ENCODE measurements at places on chromosomes 1 and 21.

- DNase-seq: no peak
These were observed 86.2 kb downstream of the TTC3 start for GRCh38 chr21:37159053-37159776.

- no peak for DNase-seq
These were observed 4.2 kb downstream of the STXBP3 start for GRCh38 chr1:108750476-108751181.

DNA sequence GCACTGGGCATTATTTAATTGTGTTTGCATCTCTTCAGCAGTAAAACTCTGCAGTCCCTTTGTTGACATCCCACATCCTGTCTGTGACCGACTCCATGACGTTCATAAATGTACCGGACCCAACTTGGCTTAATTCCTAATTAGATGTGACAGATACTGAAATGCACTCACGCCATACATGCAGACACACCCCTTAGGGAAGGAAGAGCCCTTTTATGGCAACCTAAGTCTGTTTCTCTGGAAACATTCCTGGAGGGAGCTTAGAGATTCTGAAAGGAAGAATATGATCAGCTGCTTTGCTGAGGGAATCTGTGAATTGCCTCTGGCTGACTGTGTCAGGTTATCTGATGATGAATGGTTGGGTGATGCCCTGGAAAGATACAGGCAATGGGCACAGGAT is 33.4 kb downstream of the ADAMTS5 start:
- DNase-seq: no peak

GRCh38 chr1:182338806-182339370 is 52.7 kb downstream of the GLUL start:
- DNase-seq: no peak

DNA sequence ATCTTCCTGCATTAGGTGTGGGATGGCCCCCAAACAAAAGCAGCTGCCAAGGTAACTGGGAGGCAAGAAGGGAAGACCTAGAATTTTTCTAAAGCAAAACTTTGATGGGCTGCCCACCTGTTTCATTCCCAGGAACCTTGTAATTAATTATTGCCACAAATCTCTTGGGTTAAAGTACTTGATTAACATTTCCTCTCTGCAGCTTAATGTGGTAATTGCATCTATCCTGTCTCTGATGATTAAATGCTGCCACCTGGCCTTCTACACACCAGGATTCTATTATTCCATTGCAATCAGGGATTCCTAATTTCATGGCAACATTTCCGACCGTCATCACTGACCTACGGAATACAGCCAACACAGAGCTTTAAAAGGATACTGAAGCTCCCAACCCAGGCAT is 68.3 kb upstream of the RC3H1 start:
- no peak for DNase-seq

GRCh38 chr1:69252696-69253095 is 315.0 kb upstream of the LRRC7 start:
- DNase-seq: no peak

DNA sequence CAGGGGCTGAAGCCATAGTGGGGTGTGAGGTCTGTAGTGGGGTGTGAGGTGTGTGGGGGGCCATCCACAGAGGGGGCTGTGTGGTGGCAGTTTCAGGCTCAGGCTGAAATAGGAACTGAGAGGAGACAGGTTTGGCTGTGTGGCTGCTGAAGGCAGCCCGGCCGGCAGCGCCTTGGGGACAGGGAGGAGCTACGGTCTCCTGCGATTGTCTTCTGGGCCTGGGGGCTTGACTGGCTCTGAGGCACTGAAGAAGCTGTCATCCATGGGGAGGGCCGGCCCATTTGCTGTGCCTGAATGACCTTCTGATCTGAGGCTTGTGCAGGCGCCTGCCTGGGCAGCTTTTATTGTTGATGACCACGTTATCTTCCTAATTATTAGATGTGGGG is 10.0 kb upstream of the TTC34 start:
- DNase-seq: no peak

DNA sequence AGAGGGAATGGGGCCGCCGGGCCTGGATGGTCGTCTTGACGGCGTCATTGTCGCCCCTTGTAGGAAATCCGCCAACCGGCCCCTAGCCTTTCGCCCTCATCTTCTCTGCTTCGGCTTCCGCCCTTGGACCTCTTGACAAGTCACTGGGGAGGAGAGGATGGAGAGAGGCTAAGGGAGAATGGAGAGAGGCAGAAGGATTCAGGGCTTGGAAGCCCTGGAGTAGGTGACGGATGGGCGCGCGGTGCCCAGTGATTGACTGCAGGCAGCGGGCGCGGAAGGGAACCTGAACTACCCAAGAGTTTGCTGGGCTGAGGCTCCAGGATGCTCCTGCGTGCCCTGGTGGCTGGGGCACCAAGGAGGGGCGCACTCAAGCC is 651 bp downstream of the PDE4B start:
- DNase-seq: no peak

DNA sequence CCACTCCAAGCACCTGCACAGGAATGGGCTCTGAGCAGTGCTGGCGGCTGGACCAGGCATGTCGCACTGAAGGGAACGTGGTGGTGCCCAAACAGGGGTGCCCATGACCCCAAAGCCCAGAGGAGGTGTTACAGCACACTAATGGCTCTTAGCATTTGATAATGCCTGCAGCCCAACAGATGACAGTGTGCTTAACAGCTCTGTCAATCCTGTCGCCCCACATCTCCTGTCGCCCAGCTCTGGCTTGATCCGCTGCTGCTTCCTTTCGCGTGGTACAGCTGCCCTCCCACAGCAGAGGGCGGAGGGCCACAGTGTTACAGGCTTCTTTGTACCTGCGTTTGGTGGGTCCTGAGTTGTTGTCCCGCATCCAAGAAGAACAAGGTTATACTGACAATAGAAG is 32.2 kb upstream of the CR1L start:
- DNase-seq: no peak

- no peak for DNase-seq
These were observed 5.0 kb upstream of the PTPN7 start for GRCh38 chr1:202165267-202165941.

DNA sequence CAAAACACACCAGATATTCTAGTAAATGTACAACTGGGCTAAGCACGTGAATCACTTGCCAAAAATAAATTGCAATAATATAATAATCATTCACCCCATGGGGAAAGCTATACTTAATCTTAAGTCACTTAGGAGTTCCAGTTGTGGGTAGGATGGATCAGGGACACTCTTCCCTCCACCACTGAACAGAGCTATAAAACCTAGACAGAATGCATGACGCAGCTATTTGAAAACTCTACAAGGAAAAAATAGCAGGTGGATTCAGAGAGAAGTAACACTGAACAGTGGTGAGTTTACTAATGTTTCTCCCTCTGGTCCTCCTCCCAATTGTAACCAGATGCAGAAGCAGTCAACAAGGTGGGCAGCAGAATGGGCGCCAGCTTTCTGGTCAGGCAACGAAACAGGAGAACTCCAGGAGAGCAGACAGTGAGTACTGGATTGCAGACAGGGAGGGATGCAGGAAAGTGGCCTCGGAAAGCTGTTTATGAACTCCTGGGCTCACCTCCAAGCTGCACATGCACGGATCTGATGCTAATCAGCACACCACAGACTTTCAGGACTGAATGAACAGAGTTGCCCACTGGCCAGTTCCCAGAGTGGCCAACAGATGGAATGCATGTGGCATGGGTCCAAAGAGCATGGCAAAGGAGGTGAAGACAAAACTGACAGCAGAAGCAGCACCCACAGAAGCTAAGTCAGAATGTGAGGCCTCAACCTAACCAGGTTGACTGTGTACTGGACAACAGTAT is 41.4 kb downstream of the TARBP1 start:
- no peak for DNase-seq

DNA sequence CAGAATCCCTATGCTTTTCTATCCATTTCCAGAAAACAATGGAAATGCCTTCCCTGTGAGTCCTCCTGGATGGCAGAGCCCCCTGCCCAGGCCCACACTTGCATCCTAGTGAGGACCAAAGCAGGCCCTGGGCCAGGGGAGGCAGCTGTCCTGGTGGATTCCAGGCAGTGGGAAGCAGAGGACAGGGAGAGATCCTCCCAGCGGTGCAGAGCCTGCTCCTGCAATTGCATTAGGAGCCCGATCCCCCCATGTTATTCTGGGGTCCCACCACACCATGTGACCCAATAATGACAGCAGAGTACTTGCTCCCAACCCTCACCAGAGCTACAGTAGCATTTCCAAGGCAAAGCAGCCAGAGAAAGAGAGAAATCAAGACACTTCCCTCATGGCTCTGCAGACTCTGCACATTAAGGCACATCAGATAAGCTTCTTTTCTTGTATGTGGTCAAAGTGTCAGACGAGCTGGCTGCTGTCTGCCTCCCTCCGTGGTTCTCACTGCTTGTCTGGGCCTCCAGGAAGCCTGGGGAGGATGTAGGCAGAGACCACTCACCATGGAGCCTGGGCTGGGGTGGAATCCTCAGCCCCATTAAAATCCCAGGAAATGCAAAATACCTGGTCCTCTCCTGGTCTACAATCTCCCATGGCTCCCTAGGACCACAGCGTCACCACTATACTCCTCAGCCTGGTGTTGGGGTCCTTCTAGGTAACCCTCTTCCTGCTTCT is 54.9 kb upstream of the RUNX3 start:
- DNase-seq: no peak

DNA sequence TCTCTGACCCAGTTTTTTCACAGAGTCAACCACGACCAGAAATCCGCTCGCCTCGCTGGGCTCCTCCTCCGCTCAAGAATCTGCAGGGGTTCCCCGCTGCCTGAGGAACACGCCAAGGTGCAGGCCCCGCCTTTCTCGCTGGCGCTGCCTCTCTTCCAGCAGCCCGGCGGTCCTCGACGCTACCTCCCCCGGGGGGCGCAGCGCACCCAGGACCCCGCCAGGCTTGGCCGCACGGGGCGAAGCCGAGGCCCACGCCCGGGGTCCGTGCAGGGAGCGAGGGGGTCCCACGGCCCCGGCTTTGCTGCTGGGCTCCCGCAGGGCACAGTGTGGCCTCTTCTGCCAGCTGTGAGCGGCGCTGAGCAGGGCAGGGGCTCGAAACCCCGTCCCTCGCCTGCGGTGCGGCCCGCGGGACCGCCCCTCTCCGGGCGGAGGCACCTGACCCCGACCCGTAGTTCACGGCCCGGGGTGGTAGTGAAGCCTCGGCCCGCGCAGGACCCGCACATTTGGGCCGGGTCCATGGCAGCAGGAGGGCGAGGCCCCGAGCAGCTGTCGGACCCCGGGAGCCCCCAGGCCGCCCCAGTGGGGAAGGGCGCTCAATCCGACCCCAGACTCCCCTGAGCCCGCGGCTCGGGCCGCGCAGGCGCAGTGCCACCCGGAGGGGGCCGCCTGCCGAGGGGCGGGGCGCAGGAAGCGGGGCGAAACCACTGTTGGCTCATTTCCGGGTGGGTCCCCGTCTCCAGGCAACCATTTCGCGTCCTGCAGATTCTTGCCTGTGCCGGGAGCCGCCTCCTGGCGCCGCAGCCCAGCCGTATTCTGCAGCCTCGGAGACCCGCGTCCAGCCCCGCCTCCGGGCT is 10.0 kb upstream of the MMEL1 start:
- peak; percentile 91 for DNase-seq

GRCh38 chr1:75723989-75724471 is 479 bp upstream of the ACADM start:
- no peak for DNase-seq

- no peak for DNase-seq
These were observed 60.4 kb downstream of the IRF2BP2 start for GRCh38 chr1:234549447-234550021.

- no peak for DNase-seq
These were observed 34.0 kb upstream of the EDN2 start for GRCh38 chr1:41518471-41518870.

DNA sequence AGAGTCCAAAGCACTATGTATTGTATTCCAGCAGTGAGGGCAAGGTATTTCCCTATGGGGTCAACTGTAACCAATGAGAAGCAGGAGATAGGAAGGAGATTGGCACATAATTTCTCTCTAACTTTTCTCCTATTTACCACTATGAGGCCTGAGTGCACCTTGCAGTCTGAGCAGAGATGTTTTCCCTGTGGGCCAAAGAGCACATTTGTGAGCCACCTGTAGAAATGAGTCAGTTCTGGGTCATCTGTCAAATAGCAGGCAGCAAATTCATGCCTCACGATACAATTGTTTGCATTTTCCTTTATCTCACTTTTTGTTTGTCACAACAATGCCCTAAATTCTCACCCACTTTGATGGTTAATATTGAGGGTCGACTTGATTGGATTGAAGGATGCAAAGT is 547.2 kb upstream of the NCAM2 start:
- no peak for DNase-seq

DNA sequence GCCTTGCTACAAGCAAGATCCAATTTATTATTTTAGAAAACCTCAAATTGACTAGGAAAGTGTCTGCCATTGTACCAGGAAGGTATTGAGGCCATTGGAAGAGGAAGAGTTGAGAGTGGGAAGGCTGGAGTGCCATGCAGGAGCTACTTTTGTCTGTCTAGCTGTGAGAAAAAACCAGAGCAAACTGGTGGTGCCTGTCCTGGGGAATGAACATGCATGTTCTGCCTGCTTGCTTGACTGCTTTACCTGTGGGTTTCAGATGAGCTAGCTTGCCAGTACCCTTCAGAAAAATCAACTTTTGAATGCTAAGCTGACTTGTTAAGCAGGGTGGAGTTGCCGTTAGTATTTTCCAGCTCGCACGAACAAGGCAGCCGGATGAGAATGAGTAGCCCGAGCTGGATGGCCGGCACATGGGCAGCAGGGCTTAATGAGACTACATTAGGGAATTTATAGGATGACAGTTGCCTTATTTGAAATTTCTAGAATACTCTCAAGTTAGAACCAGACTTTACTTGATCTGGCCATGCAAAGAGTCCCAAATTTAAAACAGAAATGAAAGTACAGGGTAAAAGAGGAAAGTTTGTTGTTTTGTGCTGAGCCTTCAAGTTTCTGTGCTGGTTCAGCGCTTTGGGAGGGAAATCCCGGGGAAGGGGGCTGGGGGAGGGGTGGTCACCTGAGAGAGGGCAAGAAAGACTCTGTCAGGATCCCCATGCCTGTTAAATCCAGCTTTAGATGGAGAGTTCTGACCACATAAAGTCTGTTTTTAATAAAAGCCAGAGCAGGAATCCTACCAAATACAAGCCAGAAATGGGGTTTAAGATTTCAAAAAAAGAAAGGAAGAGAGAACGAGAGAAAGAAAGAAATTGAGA is 29.6 kb upstream of the C1orf105 start:
- no peak for DNase-seq

DNA sequence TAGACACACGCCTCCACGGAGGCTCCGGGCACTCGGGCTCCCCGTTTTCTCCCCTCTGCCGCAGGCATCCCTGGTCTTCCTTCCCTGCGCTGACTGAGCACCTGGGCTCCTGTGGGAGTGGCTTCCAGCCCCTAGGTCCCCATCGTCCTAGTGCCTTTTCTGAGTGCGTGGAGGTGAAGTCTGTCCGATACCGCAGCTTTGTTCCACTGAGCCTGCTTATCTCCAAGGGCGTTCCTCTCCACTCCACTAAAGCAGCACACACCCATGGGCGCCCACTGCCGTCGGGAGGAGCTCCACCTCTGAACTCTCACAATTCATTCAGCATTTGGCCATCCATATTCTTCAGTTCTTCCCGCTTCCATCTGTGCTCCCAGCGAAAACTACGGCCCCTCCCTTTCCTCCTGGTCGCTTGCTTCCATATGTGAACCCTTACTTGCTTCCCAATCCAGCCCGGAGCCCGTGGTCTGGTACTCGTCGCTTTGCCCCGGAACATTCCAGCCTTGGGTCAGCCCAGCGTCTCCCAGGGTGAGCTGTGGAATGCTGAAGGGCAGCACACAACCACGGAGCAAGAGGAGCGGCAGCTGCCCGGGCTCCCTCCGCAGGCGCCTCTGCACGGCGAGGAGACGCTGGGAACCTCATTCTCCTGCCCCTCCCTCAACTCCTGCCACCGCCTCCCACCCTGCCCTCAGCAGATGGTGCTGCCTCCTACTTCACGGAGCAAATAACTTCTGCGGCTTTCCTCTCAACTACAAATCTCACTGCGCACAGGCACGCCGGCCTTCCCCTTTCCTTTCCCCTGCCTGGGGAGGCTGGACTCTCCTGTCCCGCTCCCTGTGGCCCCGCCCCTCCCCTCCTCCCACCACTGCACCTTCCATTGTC is 27.5 kb downstream of the ATP8B2 start:
- DNase-seq: no peak
